ENCODE measurements at places on chromosomes 7 and 10.
A peak's percentile ranks its signal among the peaks of the same experiment; 100 is the strongest.

DNA sequence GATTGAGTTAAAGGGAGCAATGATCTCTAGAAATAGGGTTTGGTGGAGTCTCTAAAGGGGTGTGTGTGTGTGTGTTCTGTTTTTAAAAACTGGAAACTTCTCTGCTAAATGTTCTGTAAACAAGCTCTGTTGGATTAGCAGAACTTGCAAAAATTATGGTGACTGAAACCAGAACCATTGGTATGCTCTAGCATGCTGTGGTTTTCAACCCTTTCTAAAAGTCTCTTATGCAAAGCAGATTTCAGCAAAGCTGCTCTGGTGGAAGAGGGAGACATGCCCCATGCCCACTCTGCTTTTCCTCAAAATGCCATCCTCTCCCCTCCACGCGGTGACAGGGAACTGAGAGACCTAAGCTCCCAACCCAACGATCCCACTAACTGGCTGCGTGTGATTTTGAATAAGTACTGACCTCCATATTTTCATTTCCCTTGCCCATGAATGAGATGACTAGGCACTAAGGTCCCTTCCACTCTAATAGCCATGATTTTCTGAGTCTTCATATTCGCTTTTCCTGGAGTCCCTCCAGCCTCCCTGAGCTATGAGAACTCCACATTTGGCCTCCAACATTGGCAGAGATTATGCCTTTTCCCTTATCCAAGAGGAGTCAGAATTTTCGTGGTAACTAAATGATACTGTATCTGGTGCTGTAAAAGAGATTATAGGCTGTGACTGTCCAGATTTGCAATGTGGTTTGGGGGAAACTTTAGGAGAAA, 117.3 kb upstream of the PALS2 start:
- DNase-seq, result no peak

DNA sequence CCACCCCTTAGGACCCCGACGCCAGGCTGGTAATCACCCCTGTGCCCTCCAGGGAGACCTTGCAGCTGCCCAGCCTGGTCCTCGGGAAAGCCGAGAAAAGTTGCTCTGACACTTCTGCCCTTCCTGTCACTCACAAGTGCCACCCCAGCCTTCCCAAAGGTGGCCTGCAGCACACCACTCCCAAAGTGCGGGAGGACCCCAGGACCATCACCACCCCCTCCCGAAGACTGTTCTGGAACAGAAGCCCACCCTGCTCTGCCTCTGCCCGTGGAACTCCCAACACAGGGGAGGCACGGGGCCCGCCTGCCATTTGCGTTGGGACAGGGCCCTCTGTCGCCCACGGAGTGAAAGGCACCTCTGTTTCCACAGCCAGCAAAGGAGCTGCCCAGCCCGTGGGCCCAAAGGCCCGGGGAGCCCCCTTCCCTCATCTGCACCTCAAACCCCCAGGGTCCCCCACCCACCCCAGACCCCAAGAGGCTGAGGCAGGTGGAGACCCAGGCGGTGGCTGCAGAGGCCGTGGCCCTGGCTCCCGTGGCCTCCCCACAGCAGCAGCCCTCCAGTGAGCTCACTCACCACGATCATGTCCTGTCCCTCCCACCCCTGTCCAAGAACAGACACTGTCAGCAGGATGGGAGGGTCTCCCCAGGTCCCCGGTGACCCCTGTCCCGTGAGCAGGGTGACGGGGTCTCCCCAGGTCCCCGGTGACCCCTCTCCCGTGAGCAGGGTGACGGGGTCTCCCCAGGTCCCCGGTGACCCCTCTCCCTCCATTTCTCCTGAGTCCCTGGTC, 47.8 kb upstream of the PPP2R2D start:
- DNase-seq, result no peak

DNA sequence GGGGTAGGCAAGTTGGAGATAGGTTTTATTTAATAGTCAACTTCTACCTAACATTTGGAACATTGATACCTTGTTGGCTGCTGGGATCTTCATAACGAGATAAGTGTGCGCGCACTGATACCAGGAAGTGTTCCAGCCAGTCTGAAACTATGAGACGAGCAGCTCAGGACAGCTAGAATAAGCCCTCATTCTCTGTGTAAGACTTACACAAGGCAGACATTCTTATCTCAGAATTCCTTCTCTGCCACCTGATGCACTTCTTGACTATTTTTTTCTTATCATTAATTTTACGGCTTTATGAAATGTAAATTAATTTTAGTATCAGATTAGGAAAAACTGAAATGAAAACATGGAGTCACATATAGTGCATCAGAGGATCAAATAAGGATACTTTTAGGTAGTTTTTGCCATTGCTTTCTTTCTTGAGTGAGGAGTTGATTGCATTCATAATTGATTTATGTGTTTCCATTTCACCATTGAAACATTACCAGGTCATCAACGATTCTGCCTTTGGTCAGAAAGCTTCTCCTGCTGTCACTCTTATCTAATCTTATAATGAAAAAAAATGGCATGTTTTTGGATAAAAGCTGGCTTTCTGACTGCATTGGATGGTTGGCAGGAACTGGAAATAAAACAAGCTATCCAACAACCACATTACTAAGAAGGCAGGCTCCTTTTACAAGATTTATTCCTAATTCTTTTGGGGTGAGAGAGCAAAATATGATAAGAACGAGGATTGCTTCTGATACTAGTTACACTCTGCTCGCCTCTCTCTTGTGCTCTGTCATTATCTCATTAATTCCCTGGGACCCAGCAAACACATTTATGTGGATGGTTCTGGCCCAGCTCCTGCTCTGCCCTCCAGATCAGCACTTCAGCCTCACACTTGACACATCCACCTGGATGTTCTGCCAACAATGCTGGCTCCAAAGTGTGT, 40.4 kb upstream of the ABCB5 start:
- no peak for DNase-seq

- no peak for DNase-seq
These were observed 73.3 kb downstream of the ADAM12 start for GRCh38 chr10:126314863-126315493.

- DNase-seq, result no peak
These were observed 539.5 kb upstream of the FZD8 start for GRCh38 chr10:36181426-36182178.

- DNase-seq, result no peak
These were observed at the start of gene RARRES2 for GRCh38 chr7:150341263-150342120. TSS of gene RARRES2 (minus strand) at chr7:150341629. CDS start at chr7:150340609, 1,020 bp downstream.

DNA sequence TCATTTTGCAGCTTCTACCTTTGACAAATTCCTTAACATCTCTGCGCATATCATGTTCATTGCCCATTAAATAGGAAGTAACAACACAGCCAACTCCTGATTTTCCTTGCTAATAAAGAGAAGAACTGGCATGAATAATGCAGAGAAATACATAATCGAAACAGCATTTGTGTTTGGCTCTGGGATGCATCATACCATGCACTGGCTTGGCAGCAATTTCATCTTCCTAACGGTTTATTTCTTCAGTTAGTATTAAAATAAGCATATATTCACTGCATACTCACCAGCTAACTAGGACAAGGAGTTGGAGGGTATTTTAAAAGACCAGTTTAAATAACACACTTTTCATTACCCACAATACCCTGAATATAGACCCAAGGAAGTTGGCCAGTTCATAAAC, 132.5 kb downstream of the ITGA8 start:
- no peak for DNase-seq

DNA sequence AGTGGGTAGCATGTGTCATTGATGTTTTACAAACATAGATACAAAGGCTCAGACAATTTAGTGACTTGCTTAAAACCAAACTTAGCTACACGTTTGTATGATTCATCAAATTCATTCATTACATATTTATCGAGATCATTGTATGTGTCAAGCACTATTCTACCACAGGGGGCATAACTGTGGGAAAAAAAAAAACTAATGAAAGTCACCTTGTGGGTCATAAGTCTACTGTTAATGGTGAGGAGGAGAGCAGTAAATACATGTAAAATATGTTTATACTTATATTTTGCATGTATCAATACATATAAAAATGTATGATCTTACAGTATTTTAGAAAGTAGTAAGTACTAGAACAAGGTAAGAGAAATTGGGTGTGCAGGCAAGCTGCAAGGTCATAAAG, 933.8 kb downstream of the IPMK start:
- no peak for DNase-seq

DNA sequence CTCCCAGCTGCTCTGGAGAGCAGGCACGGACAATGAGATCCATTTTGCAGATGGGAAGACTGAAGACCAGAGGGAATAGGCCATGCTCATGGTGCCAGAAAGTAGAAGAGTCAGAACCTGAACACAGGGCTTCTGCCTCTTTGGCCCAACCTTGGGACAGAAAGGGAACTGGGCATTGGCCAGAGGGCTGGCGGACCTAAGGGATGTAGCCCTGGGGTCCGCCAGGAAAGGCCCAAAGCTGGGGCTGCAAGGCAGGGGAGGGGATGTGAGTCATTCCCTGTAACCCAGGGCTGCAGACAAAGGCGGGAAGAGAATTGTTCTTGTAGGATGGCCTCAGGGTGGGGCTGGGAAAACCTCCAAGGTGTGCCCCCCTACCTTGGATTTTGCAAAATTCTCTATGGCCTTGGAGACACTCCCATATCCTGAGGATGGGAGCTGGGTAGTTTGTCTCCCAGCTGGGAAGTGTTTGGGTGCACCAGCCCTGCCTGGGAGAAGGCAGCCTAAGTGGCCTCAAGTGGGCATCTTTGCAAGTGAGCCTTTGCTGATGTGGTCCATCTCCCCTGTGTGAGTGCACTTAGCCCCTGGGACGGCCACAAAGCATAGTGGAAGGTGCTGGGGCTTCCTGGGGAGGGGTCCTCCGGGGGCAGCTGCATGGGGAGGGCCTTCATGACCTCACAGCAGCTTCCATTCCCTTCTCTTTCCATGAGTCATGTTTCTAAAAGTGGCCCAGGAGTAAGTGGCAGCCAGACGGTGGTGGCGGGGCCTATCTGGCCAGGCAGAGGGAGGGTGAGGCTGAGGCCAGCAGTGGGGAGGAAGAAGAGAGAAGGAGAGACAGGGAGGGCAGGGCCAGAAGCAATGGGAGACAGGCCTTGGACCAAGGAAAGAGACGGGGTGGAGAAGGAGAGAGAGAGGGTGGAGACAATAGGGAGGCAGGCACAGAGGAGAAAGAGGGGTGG, 9.2 kb downstream of the AQP1 start:
- no peak for DNase-seq

DNA sequence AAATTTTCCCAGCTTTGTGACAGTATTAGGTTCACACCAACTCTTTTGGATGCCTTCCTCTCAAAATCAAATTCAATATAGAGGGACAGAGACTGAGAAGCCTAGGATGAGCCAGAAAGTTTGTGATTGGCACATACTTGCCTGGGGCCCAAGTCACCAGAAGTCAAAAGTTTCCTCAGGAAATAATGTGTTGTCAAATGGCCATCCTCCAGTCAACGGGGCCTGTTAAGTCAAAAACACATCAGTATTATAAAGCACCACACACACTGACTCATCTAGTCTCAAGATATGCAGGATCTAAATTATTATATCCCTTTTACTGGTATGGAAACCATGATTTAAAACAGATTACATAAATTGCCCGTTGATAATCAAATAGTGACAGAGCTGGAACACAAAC, 158.1 kb downstream of the AHR start:
- DNase-seq, result no peak

- DNase-seq, result no peak
These were observed 358.2 kb upstream of the NPVF start for GRCh38 chr7:25586513-25586912.

GRCh38 chr10:14879928-14880193, 1.2 kb downstream of the SUV39H2 start:
- DNase-seq, result no peak

DNA sequence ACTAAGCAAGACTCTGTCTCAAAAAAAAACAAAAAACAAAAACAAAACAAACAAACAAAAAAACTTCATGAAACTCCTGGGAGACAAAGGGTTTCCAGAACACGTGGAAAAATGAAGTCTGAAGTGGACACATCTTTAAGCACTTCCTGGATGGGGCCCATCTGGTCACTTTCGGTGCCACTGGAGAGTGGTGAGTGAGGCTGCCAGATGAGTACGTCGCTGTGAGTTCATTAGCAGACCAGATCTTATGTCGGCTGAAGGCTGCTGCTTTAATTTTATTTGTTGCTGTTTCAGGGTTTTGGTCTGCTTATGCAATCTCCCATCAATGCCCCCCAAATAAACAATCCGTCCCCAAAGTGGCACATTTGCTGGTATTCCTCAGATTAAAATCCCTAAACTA, 64.4 kb downstream of the NPTX2 start:
- DNase-seq, result no peak

DNA sequence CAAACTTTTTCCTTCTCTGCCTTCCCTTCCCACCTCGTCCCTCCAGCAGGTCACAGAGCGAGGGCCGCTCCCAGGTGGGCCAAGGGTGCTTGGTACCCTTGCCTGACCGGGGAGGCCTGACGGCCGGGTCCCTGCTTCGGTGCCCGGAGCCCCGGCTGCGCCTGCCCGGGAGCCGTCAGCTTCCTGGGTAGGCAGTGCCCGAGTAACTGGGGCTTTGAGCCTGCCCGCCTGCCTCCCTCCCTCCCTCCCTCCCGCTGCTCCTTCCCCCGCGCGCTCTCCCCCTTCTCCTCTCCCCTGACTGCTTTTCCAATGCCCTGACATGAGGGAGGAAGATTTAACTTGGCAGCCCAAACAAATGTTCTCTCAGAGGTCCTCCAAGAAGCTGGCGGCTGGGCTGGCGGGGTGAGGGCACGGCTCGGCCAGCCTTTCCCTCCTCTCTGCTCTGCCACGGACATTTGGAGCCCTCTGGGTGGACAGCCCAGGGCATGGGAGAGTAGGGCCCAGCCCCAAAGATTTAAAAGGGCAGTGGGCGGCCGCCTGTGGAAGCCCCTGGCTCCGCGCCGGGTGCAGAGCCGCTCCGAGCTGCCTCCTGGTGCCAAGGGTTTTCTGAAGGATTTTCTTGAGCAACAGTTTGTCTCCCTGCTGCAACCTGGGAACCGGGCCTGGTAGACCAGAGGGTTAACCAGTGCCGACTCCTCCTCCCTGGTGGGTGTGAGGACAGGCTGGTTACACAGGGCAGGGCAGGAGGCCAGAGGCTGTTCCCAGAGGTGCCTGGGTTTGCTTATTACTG, 2.0 kb downstream of the ZMIZ1 start:
- peak; percentile 15 for DNase-seq

- peak; percentile 19 for DNase-seq
These were observed 1.1 kb upstream of the KBTBD2 start for GRCh38 chr7:32892521-32893206.

GRCh38 chr7:151518105-151518946, 1.4 kb downstream of the RHEB start:
- DNase-seq, result peak; percentile 35

All from activated T-cell treated with anti-CD3 and anti-CD28 coated beads for 1 hour (primary cell).